ENCODE measurements at places on chromosomes 6 and 20.

GRCh38 chr6:42831237-42831636 is 48.2 kb upstream of the RPL7L1 start:
- no peak for DNase-seq

GRCh38 chr20:1060985-1061384 is 57.4 kb upstream of the PSMF1 start:
- no peak for DNase-seq

- no peak for DNase-seq
Observed at GRCh38 chr6:14488180-14488579, 370.6 kb downstream of the CD83 start.

DNA sequence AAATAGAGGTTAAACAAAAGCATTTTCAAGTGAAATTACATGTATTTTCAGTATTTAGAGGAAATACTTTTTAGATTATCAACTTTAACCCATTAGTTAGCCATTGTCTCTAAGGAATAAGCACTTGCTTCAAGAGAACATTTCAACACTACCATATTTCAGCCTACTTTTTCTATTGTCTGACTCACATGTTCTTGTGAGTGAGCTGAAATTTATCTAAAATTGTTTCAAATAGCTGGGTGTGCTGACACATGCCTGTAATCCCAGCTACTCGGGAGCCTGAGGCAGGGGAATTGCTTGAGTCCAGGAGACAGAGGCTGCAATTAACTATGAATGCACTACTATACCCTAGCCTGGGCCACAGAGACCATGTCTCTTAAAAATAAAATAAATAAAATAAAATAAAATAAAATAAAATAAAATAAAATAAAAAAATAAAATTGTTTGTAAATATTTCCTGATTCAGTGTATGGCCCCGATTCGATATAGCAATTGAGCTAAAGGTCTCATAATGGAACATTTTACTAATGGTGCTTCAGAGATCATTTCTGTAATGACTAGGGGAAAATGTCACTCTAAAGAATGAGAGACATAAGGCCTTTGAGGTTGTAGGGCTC is 324.6 kb upstream of the PLCB4 start:
- no peak for DNase-seq

- DNase-seq: no peak
Observed at GRCh38 chr6:128446497-128446896, 73.9 kb downstream of the PTPRK start.

GRCh38 chr6:17741507-17741906 is 34.8 kb upstream of the NUP153 start:
- no peak for DNase-seq

GRCh38 chr6:165976684-165977083 is 191.0 kb downstream of the TBXT start:
- DNase-seq: no peak

GRCh38 chr6:43267619-43268354 is 24.5 kb downstream of the TTBK1 start:
- DNase-seq: no peak

DNA sequence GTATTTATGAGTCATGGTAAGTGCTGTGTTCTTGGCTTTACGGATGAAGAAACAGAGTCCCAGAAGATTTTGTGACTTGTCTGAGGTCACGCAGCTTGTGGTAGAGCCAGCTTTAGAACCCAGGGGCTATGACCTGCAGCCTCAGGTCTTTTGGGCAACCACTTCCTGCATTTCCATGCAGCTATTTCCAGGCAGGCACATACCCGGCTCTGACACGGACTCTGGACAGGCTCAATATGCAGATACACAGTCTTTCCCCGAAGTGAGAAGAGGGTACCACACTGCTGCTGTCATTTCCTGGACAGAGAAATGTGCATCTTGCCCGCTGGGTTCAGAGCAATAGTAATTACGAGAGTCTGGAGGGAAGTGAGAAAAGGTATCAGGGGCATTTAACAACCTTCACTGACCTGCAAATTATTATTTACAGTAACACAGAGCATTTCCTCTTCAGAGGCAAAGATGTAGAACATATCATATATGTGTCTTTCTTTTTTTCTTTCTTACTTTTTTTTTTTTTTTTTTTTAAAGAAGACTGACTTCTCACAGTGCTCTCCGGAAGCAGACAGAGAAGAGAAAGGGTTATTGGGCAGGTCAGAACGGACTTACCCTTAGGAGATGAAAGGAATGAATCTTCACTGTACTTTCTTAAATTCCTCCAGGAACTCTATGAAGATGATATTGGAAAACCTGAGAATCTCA is 185.1 kb downstream of the CLIC5 start:
- DNase-seq: no peak

DNA sequence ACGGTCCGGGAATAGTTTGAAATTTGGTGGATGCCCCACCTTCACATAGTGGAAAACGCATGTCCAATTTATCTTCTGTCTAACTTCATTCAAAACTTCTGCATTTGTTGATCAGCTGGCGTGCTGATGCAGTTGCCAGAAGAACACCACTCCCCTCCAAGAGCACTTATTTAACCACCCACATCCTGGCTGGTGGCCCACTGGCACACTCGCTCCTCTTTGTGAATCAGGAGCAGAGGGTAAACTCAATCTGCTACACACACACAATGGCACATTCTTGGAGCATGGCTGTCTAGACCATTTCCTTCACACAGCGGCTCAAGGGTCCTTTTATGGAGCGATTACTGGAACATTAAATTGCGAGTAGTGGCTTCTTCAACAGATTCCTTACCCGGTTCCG is 55.1 kb upstream of the CEP162 start:
- peak; percentile 28 for DNase-seq

GRCh38 chr6:154125421-154125820 is 86.4 kb downstream of the OPRM1 start:
- no peak for DNase-seq

GRCh38 chr20:13384132-13384531 is 163.1 kb downstream of the ISM1 start:
- no peak for DNase-seq

GRCh38 chr6:80280262-80281010 is 174.0 kb downstream of the BCKDHB start:
- DNase-seq: no peak

DNA sequence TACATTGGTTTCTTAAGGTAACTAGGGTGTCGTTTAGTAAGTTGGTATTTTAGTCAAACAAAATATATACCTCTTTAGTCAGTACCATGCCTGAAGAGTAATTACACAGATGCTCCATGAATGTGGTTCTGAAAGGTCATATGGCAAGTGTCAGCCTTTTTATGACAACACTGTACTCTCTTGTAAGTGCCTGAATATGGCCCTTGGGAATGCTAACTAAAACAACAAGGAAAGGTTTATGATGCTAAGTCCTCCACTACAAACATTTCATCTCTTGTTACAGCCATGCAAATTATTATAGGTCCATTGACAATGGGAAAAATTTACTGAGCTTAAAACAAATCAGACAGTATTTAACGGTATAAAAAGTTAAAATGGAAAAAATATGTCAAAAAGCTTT is 39.0 kb upstream of the SUPT3H start:
- no peak for DNase-seq

DNA sequence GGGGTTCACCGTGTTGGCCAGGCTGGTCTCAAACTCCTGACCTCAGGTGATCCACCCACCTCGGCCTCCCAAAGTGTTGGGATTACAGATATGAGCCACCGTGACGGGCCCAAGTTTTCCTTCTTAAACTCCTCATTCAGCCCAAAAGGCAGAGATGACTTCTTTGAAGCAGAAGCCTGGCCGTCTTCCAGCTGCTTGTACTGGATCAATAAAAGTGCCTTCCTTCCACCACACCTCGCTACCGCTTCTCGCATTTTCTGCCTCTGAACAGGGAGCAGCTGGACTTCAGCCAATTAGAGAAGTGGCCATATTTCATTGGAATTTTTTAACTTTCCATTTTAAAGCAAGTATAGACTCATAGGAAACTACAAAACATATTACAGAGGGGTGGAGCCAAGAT is 241.1 kb downstream of the PREX1 start:
- no peak for DNase-seq

- no peak for DNase-seq
Observed at GRCh38 chr6:166194914-166195859, 27.5 kb upstream of the TBXT start.

DNA sequence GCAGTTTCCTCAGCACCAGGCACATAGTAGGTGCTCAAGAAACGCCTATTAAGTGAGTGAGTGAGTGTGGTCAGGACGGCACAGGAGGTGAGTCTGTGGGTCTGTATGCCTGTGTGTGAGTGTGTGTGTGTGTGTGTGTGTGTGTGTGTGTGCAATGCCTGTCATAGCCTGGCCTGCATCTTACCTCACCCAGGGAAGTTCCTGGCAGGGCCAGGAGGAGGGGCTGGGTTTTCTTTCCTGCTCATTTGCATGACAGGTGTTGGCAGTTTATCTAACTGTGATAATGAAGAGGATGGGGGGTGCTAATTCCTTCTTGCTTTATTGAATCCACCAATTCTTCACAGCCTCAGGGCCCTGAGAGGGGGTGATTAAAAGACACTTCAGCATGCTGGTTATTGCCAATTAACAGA is 146.7 kb upstream of the MLN start:
- DNase-seq: no peak

Measured in AG09309 (cell line).